ENCODE measurements at places on chromosomes 5 and 9.

- no peak for DNase-seq
Measured at GRCh38 chr5:58926541-58926935, 343.7 kb downstream of the RAB3C start.

GRCh38 chr5:40191150-40191549 is 488.6 kb upstream of the PTGER4 start:
- DNase-seq: no peak

DNA sequence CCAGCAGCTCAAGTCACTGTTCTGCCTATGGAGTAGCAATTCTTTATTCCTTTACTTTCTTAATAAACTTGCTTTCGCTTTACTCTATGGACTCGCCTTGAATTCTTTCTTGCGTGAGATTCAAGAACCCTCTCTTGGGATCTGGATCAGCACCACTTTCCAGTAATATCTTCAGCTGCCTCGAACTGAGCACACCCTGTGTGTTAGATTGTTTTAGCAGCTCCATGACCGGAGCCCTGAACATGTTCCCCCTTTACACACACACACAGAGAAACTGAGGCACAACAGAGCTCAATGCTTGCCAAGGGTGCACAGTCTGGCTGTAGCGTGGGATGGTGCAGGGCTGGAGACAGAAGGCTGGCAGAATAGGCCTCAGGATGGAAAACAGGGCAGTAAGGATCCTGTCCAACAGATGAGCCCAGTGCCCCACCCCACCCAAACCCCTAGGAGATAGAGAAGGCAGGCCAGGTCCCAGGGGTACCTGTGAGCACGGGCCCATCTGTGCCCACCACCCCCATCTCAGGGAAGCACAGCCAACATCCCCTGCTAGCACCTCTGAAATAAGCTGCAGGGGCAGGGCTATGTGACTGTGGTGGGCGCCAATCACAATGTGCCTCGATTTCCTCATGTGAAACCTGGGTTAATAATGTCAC is 27.9 kb downstream of the BICD2 start:
- peak; percentile 42 for DNase-seq

- no peak for DNase-seq
Measured at GRCh38 chr9:13915131-13915530, 398.8 kb downstream of the NFIB start.

GRCh38 chr9:98964201-98964600 is 20.5 kb downstream of the COL15A1 start:
- no peak for DNase-seq

DNA sequence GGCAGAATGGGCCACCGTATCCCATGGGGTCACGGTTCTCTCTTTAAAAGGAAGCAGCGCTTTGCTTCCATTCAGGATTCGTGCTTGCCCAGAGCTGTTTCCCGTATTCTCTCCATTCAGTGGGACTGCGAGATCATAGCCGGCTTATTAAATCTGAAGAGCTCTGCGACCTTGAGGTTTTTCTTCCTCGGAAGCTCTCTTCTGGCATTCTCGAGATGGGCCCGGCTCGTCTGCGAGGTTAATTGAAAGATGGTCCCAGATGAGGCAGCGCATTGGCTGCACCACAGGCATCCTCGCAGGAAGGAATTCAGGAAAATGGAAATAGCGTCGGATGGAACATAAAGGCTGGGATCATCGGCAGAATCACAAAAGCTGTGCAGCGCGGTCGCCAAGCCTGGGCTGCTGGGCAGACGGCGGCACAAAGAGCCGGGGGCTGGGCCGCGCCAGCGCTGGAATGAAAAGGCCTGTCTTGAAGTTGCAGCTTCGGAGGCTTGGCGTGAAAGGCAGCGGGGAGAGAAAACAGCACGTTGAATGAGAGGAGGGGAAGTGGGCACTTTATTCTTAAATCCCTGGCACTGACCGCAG is 236.2 kb downstream of the IRX2 start:
- no peak for DNase-seq

DNA sequence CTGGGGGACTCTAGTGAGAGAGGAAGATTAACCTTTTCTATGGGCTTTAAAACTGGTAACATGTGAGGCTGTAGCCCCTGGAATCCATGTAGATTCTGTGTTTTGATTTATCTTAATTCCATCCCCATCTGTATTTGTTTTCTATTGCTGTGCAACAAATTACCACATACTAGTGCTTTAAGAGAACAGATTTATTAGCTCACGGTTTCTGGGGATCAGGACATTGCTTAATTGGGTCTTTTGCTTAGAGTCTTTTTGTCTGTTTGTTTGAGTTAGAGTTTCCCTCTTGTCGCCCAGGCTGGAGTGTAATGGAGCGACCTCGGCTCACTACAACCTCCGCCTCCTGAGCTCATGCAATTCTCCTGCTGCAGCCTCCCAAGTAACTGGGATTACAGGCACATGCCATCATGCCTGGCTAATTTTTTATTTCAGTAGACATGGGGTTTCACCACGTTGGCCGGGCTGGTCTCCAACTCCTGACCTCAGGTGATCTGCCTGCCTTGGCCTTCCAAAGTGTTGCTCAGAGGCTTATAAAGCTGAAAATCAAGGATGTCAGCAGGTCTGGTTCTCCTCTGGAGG is 29.9 kb upstream of the GNA14 start:
- DNase-seq: no peak

GRCh38 chr5:91164424-91164823 is 218.7 kb downstream of the ARRDC3 start:
- no peak for DNase-seq

DNA sequence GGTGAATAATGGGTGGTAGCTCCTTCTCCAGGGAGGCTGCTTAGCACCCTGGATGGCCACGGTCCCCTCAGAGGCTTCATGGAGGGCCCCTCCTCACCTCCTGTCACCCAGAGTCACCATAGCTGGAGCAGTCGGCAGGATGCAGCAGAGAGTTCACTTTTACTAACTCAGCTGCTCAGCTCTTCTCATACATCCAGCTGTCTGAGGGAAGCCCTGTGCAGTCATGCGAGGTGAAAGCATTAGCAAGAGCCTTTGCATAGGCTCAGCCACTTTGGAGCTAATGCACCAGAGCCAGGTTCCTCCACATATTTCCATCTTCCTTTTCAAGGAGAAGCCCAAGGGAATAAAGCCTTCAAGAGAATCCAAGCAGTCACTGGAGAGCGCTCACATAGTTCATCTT is 499.2 kb downstream of the BNC2 start:
- DNase-seq: no peak

GRCh38 chr9:107905308-107906020 is 415.9 kb upstream of the KLF4 start:
- no peak for DNase-seq

DNA sequence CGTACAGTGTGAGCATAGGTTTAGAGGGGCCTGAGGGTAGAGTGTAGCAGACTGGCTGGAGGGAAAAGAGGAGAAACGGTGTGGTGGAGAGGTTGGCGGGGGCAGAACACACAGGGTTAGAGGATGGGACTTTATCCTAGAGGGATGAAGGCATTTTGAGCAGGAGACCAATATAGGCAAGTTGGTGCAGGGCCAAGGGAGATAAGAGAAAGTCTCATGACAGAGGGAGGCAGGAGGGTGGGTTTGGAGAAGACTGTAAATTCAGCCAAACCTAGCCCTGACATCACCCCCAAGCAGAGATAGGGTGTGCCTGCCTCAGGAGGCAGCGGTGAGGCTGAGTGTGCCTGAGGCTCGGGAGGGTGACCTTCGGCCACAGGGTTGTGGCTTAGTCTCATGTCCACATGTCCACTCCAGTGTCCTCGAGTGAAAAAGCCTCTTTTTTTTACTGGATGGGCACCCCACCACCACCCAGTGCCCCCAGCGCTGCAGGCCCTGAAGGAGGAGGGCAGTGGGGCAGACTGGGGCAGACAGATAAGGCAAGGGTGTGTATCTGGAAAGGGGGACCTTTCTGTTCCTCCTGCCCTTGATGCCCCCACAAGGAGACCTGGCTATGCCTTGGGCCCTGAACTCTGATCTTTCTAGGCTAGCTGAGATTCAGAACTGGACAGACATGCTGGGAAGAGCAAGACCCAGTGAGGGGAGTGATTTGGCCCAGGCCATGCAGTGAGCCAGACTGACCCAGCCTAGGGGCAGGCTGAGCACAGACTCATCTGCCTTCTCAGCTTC is 108.7 kb downstream of the RGS3 start:
- DNase-seq: peak; percentile 35

- no peak for DNase-seq
Measured at GRCh38 chr5:40430101-40430710, 249.5 kb upstream of the PTGER4 start.

DNA sequence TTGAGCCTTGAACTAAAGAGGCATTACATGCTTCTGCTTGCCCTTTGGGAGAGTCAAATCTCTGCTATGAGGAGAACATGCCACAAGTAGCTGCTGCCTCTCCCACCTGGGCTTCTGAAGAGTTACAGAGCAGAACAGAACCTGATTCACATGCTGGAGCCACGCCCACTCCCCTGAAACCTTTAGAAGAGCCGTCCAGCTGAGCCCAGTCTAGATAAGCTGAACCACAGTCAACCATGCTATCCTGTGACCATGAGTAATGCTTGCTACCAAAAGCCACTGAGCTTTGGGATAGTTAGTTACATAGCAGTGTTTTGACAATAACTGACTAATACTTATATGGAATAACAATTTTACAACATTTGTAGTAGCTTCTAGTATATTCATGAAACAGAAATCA is 111.0 kb upstream of the VCAN start:
- no peak for DNase-seq

GRCh38 chr5:103120607-103121200 is 603 bp downstream of the PPIP5K2 start:
- DNase-seq: no peak

DNA sequence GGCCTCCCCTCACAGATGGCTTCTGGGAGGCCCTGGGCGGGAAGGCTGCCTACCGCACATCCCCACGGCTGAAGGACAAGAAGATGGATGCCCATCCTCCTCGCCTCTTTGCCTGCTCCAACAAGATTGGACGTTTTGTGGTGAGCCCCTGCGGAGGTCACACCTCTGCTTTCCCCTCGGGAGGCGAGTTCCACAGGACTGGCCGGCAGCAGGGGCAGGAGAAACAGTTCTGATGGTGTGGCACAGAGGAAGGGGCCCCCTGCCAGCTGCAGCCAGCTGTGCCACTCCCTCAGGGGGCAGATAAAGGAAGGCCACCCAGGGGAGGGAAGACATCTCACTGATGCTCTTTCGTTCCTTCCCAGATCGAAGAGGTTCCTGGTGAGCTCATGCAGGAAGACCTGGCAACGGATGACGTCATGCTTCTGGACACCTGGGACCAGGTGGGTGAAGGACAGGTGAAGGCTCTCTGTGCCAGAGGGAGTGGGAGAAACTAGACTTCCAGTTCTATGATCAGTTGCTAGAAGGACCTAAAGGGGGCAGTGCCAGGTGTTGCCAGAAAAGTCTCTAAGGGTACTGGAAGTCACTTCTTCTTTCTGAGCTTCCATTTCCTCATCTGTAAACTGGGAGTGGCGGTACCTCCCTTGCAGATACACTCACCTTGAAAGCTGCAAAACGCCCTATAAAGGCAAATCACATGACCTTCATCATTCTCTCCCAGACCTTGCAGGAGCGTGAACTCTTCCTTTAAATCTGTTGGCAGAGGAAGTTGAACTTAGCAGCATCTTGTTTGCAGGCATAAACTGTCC is 41.0 kb downstream of the STOM start:
- DNase-seq: no peak

- DNase-seq: no peak
Measured at GRCh38 chr5:145245354-145245753, 589.8 kb downstream of the PRELID2 start.

DNA sequence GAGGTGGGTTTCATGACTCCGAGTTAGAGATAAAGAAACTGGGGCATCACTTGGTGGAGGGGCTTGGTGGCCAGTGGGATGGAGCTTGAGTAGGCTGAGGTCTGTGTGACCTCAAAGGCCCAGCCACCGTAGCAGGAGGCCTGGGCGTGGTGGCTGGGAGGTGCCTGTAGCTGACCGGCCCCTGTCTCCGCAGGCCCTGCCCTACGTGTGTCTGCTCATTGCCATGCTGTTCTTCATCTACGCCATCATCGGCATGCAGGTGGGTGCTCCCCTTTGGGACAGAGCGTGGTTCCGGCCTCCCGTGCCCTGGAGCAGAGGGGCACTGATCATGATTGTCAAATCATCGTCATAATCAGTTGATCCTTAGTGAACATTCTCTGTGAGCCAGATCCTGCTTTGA is 196.2 kb downstream of the CACNA1B start:
- peak; percentile 22 for DNase-seq

DNA sequence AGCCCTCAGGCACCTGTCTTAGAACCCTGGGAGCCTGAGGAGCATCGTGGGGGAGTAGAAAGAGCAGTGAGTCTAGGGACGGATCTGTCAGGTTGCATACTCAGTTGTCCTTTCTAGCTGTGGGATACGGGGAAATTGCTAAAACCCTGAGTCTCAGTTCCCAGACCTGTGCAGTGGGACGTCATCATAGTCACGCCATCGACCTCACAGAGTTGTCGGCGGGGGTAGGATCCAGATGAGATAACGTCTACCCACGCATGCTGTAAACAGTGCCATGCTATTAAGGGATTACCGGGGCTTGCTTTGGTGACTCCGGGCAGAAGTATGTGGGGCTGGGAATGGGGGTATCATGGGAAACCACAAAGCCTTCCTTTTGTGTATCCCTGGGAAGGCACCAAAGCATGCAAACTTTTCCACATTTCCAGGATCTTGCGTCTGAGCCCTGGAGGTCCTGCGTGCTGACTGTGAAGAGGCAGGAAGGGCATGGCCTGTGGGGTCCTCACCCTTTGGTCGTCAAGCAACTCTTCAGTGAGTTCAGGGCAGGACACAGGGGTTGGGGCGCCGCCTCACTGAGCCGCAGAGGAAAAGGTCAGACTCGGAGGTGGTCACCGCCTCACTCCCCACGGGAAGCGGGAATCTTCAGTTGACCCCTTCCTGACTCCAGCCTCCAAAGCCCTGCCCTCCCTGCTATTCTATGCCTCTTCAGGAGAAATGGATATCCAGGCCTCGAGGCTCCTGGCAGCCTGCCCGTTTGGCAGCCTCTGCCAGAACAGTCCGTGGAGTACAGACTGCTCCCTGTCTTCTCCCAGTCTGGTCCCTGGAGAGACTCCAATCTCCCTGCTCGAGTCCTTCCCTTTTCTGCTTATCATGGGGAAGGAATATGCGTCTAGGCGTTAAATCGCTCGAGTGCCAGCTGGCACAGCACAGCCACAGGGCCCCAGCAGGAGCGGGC is 186.8 kb upstream of the KLF9 start:
- DNase-seq: peak; percentile 94

- DNase-seq: peak; percentile 78
Measured at GRCh38 chr5:156326718-156327259, at the start of gene SGCD. Gene SGCD, plus strand, starts transcription at chr5:156327164.

GRCh38 chr9:3027210-3027609 is 183.3 kb upstream of the PUM3 start:
- DNase-seq: no peak

GRCh38 chr5:61613679-61614078 is 281.6 kb downstream of the ZSWIM6 start:
- DNase-seq: no peak

DNA sequence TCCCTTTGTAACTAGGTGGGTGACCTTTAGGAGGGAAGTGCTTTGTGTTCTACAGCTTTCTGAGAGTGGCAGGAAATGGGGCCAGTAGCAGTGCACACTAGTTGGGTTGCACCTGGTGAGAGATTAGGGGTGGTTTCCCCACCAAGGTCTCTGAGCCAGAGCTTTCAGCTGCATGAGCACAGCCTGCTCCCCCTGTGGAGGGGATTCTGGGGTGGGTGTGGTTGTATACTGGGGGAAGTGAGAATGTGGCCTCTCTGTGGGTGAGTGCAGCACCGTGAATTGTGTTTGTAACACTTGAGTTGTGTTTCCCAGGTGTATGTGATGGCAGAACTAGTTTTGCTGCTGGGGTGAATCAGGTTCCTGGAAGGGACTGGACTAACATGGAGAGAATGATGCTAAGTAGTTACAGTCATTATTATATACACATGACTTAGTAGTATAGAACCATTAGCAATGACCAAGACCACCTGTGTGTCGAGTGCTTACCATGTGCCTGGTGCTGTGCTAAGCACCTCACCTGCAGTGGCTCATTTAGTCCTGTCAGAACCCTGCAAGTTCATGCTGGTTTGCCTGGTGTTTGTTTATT is 11.8 kb upstream of the CXXC5 start:
- no peak for DNase-seq

Data from sciatic nerve (tissue), 2 donors.